COR-L47 (cell line): ENCODE measurements at places on chromosomes 1 and 21.

DNA sequence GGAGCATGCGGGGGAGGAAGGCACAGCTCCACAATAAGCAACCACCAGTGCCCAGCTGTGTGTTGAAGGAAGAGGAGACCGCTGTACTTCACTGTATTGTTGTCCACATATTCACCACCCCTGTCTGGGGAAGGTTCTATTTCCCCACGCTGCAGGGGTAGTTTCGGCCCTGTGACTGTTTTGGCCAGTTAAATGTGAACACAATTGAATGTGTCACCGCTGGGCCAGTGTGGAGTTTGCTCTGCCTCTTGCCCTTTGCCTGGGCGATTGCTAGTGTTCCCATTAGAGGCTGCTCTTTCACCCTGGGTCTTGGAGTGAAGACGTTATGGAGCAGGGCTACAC is 32.6 kb downstream of the UBE4B start:
- no peak for DNase-seq

DNA sequence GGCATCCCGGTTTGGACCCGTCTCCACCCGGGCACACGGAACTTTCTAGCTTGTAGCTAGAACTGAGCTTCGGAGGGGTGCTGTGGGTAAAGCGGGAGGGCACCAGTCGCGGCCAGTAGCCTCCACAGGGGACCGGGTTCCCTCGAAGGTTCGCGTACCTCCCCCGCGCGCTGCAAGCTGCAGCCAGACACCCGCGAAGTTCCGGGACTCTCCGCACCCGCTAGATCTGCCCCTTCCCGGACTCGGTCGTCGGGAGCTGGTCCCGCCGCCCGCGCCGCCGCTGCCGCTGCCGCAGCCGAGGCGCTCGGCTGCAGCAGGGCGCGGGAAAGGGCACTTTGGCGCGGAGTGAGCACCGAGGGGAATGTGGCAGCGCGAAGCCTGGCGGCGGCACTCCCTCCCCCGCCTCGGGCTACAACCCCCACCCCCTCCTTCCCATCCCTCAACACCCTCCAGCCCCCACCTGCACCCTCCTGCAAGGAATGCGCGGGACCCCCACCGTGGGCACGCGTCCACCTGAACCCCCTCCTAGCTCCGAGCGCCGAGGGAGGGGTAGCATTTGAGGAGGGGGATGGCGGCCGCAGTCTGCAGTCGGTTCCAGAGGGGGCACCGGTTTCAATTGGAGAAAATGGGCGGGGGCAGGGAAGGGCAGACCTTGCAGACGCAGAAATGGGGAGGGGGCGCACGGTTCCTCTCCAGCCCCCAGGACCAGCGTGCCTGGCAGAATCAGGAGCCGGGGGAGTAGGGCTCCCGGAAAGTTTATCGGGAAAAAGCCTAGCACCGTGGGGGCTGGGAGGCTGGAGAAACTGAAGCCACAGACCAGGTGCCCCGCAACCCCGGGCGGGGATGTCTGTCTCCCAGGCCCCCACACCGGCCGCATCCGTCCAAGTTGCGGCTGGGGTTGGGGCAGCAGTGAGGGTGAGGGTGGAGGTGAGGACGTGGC is 968 bp downstream of the CSMD2 start:
- DNase-seq = no peak

GRCh38 chr1:196412326-196412725 is 195.9 kb downstream of the KCNT2 start:
- no peak for DNase-seq

GRCh38 chr1:48761411-48761810 is 15.3 kb downstream of the BEND5 start:
- no peak for DNase-seq

- DNase-seq = no peak
These were observed 132.3 kb downstream of the GLIS1 start for GRCh38 chr1:53606651-53607051.
